ENCODE measurements at places on chromosomes 12 and 14.

DNA sequence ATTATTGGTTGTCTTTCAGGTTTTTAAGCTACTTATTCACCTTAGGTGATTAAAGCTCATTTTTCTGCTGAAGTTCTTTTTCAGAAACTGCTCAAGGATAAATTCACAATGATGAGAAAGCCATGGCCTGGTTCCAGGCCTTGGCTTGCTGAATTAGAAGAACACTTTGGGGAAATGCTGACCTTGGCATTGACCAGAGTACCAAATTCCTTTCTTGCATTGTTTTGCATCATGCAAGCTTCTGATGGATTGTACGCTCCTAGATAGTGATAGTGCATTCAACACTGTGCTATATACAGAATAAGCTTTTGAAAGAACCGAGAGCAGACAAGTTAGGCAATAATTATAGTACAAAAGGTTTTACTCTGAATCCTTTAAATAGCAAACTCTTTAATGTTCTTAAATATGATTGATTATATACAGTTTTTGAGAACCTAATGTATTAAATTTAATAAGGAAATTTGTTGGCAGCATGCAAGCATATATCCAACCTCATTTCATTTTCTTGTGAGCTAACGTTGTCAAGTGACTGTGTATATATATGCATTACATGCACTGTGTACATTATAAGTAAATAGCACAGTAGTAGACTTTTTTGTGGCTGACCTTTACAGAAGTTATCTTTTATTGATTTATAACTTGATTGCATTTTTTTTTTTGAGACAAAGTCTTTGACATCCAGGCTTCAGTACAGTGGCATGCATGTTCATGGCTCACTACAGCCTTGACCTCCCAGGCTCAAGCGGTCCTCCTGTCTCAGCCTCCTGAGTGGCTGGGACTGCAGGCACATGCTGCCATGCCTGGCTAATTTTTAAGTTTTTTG, 99.2 kb downstream of the DIP2B start:
- no peak for DNase-seq

- DNase-seq: no peak
Measured at GRCh38 chr12:109844091-109844490, 10.9 kb upstream of the TRPV4 start.

DNA sequence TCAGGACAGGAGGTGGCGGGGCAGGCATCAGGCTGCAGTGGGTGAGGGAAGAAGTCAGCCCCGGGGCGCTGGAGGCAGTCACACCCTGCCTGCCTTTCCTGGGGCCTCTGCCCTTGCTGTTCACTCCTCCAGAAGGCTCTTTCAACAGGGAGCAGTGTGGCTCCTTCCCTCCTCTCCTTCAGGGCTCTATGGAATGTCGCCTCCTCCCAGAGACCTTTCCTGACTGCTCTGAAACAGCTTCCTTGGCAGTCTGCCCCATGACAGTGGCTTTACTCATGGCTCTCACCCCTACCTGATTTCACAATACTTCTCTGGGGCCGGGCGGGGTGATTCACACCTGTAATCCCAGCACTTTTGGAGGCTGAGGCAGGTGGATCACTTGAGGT, 7.1 kb downstream of the RHOF start:
- peak; percentile 72 for DNase-seq

GRCh38 chr14:65010211-65010931, 23.7 kb downstream of the FNTB start:
- DNase-seq: no peak

DNA sequence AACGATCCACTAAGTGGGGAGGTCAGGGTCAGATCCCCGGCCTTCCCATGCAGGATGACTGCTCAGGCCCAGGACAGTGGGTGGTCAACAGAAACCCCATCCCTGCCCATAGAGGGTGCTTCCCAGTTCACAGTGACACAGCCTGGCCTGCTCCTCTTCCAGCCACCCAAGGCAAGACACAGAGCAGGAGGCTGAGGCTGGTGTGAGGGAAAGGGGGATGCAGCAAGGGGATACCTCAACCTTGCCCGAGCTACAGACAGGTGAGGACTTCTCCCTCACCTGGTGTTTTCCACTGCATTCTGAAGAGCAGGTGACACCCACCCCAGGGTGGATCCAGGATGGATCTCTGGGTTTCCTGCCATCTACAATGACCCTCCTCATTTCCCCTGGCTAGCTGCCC, 106.7 kb downstream of the KIF26A start:
- no peak for DNase-seq

DNA sequence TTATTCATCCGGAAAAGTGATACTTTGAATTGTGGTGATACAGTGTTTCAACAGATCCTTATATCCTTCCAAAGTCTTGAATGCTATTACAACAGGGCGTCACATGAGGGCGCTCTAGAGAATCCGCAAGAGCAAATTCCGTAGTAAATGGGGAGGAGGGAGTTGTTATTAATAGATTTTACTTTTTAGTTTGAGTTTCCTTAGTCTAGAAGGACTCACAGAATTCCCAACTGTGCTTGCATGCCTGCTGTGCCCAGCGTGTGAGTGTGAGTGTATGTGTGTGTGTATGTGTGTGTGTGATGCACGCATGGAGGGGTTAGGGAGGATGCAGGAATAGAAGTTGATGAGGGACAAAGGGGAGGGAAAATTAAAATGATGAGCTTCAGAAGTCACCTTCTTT, 375.3 kb downstream of the C12orf75 start:
- peak; percentile 23 for DNase-seq

- no peak for DNase-seq
Measured at GRCh38 chr12:99157946-99158345, 489.6 kb upstream of the GARIN6 start.

GRCh38 chr14:56136571-56137452, 18.6 kb downstream of the PELI2 start:
- no peak for DNase-seq

- no peak for DNase-seq
Measured at GRCh38 chr12:28189784-28190320, 404 bp upstream of the CCDC91 start.

- no peak for DNase-seq
Measured at GRCh38 chr12:5172886-5173285, 129.2 kb downstream of the KCNA5 start.

- no peak for DNase-seq
Measured at GRCh38 chr12:132014915-132015280, 65.2 kb downstream of the EP400 start.

- DNase-seq: no peak
Measured at GRCh38 chr12:70402597-70402996, 36.5 kb downstream of the KCNMB4 start.

DNA sequence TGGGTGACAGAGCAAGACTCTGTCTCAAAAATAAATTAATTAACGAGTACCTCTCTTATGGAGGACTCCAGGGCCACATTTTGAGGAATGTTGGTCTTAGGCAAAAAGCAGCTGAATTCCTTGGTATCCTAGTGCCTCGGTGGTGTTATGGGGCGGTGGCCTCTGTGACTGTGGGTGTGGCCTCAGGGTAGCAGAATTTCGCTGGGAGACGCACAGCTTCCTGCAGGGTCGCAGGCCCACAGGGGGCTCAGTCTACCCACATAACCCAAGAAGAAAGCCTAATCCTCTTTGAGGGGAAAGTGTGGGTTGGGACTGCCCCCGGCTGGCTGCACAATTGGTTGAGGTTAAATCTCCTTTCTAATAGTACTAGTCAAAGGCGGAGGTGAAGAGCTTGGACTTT, 11.2 kb upstream of the SERPINA4 start:
- no peak for DNase-seq

Data from ELF-1 (cell line).